Upper lobe of left lung (tissue), 6 donors: ENCODE measurements at places on chromosomes 2 and 18. TPM values are rescaled to one million over a fixed set of nuclear protein-coding genes. Genes with fewer than 3 reads are reported as not detected.

DNA sequence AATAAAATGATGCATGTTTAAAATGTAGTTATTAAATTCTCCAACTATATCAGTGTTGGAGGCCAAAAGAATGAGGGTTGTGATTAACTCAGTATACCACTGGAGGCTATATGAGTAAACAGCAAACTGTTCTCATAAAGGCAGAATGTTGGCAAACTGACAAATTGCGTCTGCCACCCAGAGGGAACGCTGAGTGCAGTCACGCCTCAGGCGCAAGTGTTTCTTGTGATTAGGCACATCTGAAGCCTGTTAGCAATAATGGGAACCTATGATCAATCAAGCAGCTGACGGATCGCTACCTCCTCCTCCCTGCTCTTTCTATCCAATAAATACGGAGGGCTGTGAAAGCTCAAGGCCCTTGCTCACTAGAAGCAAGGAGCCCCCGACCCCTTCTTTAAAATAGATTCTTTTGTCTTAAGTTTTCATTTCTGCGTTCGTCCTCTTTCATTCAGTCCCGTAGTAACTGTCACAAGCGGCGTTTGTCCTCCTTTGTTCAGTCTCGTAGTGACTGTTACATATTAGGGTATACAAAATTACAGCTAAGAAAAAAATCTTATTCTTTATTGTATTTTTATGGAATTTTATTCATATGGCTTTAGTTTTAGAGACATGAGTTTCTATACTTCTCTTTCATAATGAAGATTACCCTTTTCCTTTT lies 16.3 kb upstream of the RMND5A start:
- H3K27ac ChIP-seq: no peak overlapping the region
- no peak overlapping the region for H3K4me3 ChIP-seq
- no peaks in the 10 kb centered on the region for H3K27me3 ChIP-seq
- H3K4me1 ChIP-seq: no peaks in the 10 kb centered on the region

The NPAS2 gene
- total RNA-seq: 26.6 TPM

The MGAT4A gene
- 69.6 TPM for total RNA-seq

The FER1L5 gene
- 0.49 TPM for total RNA-seq
